ENCODE measurements at places on chromosomes 13 and 19.
A peak's percentile ranks its signal among the peaks of the same experiment; 100 is the strongest.

- DNase-seq = no peak
Measured at GRCh38 chr13:98559169-98559568, 17.7 kb downstream of the STK24 start.

- no peak for DNase-seq
Measured at GRCh38 chr13:66673401-66673800, 556.7 kb downstream of the PCDH9 start.

DNA sequence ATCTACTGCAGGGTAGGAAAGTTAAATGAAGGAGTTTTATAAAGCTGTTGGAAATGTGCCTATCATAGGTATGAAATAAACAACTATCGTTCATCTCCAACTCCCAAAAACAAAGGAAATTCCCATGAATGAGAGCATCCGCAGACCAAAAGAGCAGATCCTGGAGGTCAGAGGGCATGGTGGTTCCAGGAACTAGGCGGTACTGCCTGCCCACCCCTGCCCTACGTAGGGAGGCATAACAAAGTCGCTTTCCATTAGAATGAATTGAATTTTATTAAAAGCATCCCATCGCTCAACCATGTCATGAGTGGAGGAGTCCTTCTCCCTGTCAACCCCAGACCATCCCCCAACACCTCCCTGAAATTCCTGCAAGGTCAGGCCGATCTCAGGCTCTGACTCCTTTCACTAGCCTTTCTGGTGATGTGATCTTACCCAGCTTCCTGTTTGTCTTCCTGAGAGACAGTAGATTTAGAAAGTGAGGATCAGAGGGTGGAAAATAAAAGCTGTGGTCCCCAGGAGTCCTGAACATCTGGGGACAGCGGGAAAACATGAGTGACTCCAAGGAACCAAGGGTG, at the start of gene CLEC4M:
Gene CLEC4M (plus strand): TSS at position 525 of the 575 bp plus-strand sequence. CDS start 24 bp downstream, at position 549.
- no peak for DNase-seq

- DNase-seq = peak; percentile 18
Measured at GRCh38 chr13:111976474-111977178, 90.3 kb upstream of the SOX1 start.

GRCh38 chr19:2060884-2061494, 9.9 kb upstream of the MKNK2 start:
- peak; percentile 70 for DNase-seq

DNA sequence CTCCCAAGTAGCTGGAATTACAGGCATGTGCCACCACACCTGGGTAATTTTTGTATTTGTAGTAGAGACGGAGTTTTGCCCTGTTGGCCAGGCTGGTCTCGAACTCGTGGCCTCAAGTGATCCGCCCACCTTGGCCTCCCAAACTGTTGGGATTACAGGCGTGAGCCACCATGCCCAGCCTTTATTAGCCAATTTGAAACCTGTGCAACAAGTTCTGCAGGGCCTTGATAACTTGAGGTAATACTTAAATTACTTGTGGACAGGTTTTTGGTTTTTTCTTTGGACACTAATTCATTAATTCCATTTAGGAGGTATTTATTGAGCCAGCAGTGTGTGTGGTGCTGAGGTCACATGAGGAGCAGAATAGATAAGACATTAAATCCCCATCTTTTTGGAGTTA, 39.5 kb downstream of the ARHGAP35 start:
- no peak for DNase-seq

GRCh38 chr19:42386974-42387707, 3.0 kb downstream of the CNFN start:
- peak; percentile 89 for DNase-seq

GRCh38 chr19:54041969-54042606, 21.6 kb downstream of the VSTM1 start:
- no peak for DNase-seq

DNA sequence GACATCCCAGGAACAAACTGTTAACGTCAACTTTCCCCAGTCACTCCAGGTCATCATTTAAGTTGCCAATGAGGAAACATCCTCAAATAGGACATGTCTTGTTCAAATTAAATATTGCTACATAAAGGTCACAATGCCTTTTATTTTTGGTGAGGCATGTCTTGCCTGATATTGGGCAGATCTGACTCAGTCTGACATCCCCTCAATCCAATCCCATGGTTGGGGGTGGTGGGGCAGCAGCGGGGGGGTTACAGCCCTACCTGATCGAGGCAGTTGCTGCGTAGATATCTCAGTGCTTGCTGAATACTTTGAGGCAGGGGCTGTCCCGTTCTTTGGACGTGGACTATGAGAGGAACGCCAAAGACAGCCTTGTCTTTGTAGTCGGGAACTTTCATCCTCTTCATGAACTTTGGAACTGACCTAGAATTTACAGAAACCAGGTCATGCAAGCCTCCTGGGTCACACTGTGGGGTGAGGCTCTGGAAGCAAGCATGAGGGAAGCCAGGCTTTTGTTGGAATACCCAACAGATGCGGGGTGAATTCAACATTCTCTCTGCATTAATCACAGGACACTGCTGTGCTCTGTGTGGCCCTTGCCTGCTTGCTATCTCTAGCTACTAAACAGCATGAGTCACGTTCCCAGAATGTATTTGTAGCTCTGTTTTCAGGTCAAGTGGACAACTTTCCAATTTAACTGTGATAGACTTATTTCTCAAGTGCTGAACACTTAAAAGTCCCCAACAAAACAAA, 109.8 kb downstream of the KL start:
- no peak for DNase-seq

GRCh38 chr19:29810504-29810871, 1.3 kb upstream of the CCNE1 start:
- DNase-seq = no peak

GRCh38 chr13:31372454-31372853, 172.7 kb downstream of the B3GLCT start:
- no peak for DNase-seq

GRCh38 chr13:113601166-113602070, 16.9 kb downstream of the TFDP1 start:
- DNase-seq = no peak

GRCh38 chr13:75803164-75803611, 167.1 kb downstream of the LMO7 start:
- DNase-seq = peak; percentile 95

DNA sequence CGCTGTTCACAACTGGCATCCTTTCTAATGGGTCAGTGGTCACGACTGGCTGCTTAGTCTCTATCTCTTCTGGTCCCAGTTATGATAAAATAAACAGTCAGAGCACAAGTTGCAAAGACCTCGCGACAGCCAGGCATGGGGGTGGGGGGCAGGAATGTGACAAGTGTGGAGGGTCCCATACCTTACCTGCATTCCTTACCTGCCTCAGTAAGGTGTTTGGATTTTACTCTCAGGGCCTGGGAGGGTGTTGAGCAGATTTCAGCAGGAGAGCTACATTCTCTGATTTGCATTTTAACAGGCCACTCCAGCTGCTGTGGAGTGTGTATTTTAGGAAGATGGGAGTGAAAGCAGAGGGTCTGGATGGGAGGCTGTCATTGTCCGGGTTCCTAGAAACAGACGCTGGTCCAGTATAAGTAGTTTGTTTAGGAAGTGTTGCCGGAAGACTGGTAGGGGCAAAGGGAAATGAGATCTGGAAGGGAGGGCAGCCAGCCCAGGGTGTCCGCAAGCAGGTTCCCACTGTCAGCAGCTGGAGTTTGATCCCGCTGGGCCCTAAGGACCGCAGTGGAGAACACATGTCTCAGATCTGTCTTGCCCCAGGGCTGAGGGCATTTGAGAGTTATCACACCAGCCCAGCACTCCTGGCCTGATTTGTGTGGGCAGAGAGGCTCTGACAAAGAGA, 920.0 kb downstream of the UQCRFS1 start:
- no peak for DNase-seq

DNA sequence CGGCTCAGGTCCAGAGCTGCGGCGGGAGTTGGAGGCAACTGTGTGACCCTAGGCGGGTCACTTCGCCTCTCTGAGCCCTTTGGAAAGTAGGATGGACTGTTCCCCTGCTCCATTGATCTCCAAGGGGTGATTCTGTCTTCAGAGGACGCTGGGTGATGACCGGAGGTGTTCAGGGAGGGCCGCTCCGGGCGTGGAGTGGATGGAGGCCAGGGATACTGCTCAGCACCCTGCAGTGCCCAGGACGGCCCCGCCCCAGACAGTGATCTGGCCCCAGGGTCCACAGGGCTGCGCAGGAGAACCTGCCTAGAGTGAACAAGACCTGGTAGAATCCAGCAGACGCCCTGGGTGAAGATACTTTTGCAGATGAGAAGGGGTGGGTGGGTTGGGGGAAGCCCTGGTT, 7.0 kb downstream of the NCLN start:
- DNase-seq = no peak

DNA sequence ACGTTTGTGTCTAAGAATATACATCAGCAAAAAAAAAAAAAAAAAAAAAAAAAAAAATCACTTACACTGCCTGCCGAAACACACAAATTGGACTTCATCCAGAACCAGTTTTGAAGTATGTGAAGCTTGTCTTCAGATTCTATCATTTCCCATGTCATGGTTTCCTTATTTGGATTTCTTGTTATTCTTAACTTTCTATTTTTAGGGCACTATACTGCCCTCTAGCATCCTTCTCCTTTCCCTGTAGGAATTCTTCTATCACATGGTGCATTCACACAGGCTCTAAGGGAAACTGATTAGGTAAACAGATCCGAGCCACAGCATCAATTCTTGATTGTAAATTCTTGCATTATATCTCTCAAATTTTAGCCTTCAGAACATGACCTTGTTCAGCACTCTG, 1507.5 kb downstream of the OLFM4 start:
- DNase-seq = peak; percentile 5

- DNase-seq = no peak
Measured at GRCh38 chr19:30420316-30420715, 48.1 kb downstream of the ZNF536 start.

DNA sequence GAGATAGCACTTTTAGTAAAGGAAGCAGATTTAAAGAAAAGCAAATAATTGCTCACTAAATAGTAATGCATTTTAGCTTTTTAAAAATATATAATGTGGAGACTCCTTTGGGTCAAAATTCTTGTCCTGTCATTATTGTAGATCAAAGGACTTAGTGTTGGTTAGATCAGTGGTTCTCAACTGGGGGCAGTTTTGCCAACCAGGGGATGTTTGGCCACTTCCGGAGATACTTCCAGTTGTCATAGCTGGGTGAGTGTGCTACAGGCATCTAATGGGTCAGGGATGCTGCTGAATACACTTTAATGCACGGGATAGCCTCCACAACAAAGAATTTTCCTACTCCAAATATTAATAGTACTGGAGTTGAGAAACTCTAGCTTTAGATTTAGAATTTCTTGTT, 126.8 kb downstream of the LMO7 start:
- DNase-seq = no peak

- DNase-seq = peak; percentile 93
Measured at GRCh38 chr19:45882652-45883585, 3.0 kb downstream of the IRF2BP1 start.

- no peak for DNase-seq
Measured at GRCh38 chr13:87954091-87954490, 282.9 kb downstream of the SLITRK5 start.

GRCh38 chr19:1551068-1552040, 16.8 kb downstream of the MEX3D start:
- no peak for DNase-seq

- no peak for DNase-seq
Measured at GRCh38 chr19:11173516-11174155, 18.1 kb upstream of the SPC24 start.

GRCh38 chr19:23385404-23385803, 9.9 kb downstream of the ZNF91 start:
- DNase-seq = no peak

- DNase-seq = peak; percentile 21
Measured at GRCh38 chr19:46413262-46414031, at the start of gene CCDC8. TSS of gene CCDC8 (minus strand) at chr19:46413564. CDS start at chr19:46412810, 754 bp downstream.

- DNase-seq = no peak
Measured at GRCh38 chr19:7360393-7360984, 11.8 kb downstream of the ARHGEF18 start.

GRCh38 chr13:66098931-66099628, 1131.1 kb downstream of the PCDH9 start:
- no peak for DNase-seq

- DNase-seq = no peak
Measured at GRCh38 chr13:40376296-40376849, 290.1 kb downstream of the FOXO1 start.

DNA sequence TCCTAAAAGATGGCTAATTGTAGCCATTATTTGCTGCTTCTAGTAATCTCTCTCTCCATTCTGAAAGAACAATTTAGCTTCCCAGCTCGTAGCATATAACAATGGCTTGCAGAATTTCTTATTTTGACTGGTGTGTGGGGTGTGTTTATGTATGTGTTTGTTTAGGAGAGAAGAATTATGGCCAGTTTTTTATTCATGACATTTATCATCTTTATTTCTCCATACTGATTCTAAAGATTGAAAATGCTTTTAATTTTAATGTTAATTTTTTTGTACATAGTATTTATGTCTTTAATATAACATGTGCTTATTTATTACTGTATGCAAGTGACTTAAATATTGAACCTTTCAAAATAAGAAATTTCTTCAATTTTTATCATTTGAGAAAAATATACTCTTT, 115.8 kb upstream of the TMTC4 start:
- no peak for DNase-seq

All from NCI-H146 (cell line).